ENCODE measurements at places on chromosomes 16 and 17. TPM values are rescaled to one million over a fixed set of nuclear protein-coding genes. Genes with fewer than 3 reads are reported as not detected.

The OTOP3 gene
- total RNA-seq: not detected

The KRTAP9-2 gene
- total RNA-seq: not detected

The MYH1 gene
- total RNA-seq: not detected

The MEIOB gene
- total RNA-seq: 1.0 TPM

The SLC12A3 gene
- total RNA-seq: not detected

The SDR42E2 gene
- not detected for total RNA-seq

The CPNE2 gene
- 52.1 TPM for total RNA-seq

The CACNA1G gene
- total RNA-seq: 2.7 TPM

The PRSS33 gene
- total RNA-seq: not detected

The CDRT15L2 gene
- not detected for total RNA-seq

The CDRT15 gene
- not detected for total RNA-seq

The CCDC200 gene
- total RNA-seq: 0.14 TPM

The SCGB1C2 gene
- not detected for total RNA-seq

The NXPH3 gene
- total RNA-seq: 1.9 TPM

The CCDC47 gene
- total RNA-seq: 116 TPM

The TBC1D3C gene
- not detected for total RNA-seq

The COG8 gene
- 26.9 TPM for total RNA-seq
